Right forelimb (tissue), 1 donor: ENCODE measurements at places on chromosomes 1 and 21.

DNA sequence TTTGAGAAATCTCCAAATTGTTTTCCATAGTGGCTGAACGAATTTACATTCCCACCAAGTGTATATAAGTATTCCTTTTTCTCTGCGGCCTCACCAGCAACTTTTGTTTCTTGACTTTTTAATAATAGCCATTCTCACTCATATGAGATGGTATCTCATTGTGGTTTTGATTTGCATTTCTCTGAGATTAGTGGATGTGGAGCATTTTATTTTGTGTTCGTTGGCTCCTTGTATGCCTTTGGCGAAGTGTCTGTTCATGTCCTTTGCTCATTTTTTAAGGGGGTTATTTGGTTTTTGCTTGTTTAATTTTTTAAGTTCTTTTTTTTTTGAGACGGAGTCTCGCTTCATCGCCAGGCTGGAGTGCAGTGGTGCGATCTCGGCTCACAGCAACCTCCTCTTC, 45.1 kb upstream of the MPC2 start:
- DNase-seq, result no peak

GRCh38 chr1:214280386-214281020, 456 bp upstream of the SMYD2 start:
- peak; percentile 70 for DNase-seq

GRCh38 chr1:160068225-160068624, 1.7 kb downstream of the KCNJ10 start:
- no peak for DNase-seq

- DNase-seq, result no peak
Observed at GRCh38 chr1:117670976-117671780, 65.3 kb downstream of the TENT5C start.

GRCh38 chr1:230210326-230210980, 143.4 kb downstream of the GALNT2 start:
- no peak for DNase-seq

DNA sequence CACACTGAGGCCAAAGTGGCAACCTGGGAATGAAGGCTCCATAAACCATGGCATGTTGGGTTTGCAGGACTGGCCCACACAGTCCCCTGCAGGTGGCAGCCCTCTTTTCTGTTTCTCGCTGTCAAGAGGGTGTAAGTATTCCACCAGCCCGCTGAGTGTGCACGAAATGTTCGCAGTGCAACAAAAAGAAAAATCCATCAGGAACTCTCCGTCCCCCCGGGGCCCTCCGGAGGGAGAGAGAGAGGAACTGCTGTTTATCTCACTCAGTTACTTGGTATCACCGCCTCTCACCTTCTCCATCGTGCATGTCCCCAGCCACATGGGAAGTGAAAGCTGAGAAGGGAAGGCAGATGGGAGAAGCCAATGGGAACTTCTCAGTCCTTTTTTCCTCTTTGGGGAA, 38.3 kb downstream of the NCF2 start:
- no peak for DNase-seq

DNA sequence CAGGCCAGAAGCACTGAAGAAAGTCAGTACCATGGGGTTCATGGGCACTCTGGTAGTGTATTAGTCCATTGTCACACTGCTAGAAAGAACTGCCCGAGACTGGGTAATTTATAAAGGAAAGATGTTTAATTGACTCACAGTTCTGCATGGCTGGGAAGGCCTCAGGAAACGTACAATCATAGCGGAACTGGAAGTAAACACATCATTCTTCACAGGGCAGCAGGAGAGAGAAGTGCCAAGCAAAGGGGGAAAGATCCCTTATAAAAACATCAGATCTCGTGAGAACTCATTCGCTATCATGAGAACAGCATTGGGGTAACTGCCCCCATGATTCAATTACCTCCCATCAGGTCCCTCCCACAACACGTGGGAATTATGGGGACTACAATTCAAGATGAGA, 20.2 kb upstream of the ROR1 start:
- DNase-seq, result no peak

- DNase-seq, result peak; percentile 68
Observed at GRCh38 chr1:153963850-153964331, 554 bp upstream of the SLC39A1 start.

GRCh38 chr1:199945591-199945990, 81.9 kb upstream of the NR5A2 start:
- DNase-seq, result no peak

GRCh38 chr1:27057801-27058625, 45.4 kb upstream of the TENT5B start:
- DNase-seq, result peak; percentile 56

DNA sequence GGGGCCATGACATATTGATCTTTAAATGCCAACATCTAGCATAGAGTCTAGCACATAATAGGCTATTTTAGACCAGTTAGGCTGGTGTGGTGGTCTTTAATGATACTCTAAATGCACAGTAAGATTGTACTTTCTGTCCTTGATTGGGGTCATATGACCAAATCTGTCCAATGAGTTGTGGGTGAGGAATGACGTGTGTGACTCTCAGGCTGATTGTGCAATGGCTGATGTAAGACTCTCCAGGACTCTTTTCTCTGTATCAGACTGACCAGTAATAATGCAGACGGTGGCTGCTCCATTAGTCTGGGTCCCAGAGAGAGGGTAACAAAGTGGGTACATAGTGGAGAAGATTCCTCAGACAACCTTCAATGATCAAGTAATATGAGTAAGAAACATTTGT, 541.6 kb upstream of the CAMK1G start:
- no peak for DNase-seq

DNA sequence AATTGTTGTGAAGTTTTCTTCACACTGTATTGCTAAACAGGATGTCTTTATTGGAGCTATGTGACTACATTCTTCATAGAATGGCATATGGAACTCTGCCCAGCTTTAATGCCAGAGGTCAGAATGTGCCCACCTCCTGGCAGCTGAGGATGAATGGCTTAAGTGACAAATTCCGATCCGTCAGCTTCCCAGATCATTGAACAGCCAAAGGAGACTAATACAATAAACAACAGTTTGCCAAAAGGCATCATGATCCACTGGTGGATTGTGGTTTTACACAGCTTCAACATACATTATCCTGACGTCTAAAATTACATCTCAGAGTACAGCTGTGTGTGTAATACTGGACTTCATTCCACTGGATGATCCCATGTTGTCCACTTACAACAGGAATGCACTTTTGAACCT, 68.7 kb upstream of the C1orf105 start:
- peak; percentile 66 for DNase-seq

- no peak for DNase-seq
Observed at GRCh38 chr1:206557636-206558473, 50.5 kb downstream of the RASSF5 start.
